Fibroblast of skin of right quadriceps (primary cell): ENCODE measurements at places on chromosomes 7 and 10.

DNA sequence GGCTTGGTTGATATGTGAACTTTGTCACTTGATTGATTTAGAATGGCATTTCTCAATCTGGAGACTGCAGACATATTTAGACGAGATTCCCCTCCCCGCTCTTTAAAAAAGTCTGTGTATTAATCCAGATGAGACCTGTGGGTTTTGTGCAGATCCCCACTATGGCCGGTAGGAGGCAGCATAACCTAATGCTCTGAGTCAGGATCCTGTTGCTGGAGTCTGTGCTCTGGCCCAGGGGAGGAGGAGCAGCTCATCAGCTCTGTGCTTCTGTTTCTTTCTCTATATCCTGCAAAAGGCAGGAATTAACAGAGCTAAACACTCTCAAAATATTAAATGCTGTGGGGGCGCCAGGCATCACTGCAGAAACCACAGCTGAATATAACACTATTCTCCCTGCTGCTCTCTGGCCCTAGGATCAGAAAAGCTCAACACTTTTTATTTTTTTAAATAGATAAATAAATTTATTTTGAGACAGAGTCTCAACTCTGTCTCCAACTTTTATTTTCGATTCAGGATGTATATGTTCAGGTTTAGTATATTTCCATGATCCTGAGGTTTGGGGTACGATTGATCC lies 23.9 kb upstream of the SEPHS1 start:
- peak; percentile 78 for DNase-seq

DNA sequence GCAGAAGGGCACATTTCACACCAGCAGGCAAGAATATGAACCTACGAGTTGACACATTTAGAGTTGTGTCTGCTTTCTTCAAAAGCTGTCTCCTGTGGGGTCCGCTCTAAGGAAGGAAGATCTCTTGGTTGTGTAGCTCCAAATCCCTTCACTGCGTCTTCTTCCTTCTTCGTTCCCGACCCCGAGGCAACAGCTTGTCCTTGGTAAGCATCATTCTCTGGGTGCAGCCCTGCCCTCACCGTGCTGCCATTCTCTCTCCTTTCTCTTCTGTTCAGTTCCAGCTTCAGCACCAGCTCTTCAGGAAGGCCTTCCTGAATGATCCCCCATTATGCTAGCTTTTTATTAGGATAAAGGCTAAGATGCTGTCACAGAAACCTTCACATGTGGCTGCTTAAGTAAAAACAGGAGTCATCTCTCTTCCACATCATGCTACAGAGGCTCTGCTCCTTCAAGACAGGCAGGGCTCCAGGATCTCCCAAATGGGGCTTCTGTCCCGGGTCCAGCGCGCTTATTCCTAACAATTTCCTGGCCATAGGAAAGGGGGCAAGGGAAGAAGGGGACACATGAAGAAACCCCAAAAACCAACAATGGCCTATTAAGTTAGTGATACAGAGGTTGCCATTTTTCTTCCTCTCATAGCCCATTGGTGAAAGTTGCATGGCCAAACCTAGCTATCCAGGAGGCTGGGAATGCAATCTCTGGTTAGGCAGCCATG lies 52.2 kb upstream of the SHH start:
- no peak for DNase-seq

- no peak for DNase-seq
Observed at GRCh38 chr10:55989188-55989587, 371.9 kb downstream of the ZWINT start.

GRCh38 chr7:51426163-51426562 lies 109.6 kb upstream of the COBL start:
- no peak for DNase-seq

DNA sequence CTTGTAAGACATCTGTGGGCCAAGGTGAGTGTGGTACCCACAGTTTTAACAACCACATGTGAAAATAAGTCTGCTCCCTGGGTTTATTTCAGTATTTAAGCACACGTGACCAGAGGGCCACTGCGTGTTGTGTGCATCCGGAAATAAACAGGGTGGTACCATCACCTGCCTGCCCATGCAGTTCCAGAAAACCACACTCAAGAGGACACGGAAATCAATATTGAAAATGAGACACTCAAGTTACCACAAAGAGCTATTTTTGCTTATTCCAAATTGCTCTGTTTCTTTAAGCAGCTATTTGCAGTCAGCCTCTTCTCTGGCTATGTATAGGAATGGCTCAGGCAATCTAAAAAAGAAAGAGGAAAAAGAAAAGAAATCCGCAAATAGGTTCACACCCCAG lies 71.8 kb upstream of the LOXL4 start:
- no peak for DNase-seq

- DNase-seq: no peak
Observed at GRCh38 chr7:18526368-18526878, 30.9 kb downstream of the HDAC9 start.
